MCF 10A (cell line): ENCODE measurements at places on chromosomes 4 and X. TPM values are rescaled to one million over a fixed set of nuclear protein-coding genes. Genes with fewer than 3 reads are reported as not detected.

DNA sequence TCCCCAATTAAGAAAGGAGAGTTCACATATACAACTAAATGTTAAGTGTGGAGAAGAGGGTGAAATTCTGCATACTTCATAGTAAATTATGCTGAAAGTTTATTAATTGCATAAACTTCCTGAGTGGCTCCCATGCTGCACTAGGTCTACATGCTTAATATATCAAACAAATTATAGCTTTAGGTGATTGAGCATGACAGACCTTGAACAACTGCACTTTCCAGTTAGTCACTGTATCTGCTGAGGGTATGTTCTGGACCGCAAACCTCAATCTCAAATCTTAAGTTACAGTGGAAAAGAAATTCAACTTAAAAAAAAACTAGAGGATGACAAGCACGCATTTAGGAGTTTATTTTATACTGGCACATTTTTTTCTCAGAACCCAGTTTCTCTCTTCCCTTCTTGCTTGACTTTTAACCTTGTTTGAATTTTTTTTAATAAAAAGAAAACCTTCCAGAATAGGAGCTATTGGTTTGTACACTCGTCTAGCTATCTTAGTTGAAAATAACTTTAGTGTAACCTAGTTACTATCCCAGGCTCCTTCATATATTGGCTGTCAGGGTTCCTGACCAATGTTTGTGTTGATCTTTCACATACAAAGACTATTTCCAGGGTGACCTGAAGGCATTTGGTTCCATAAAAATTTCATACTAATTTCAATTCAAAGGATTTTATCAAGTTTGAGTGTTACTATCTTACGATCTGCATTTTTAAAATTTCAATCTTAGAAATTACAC lies 10.2 kb upstream of the FAM120C start:
- peaks cover 47% of the 10 kb centered on the region for H3K27me3 ChIP-seq
- no peak overlapping the region for H3K4me3 ChIP-seq
- DNase-seq, result no peak
- H3K27ac ChIP-seq, result no peak overlapping the region
- H3K36me3 ChIP-seq, result no peaks in the 10 kb centered on the region

DNA sequence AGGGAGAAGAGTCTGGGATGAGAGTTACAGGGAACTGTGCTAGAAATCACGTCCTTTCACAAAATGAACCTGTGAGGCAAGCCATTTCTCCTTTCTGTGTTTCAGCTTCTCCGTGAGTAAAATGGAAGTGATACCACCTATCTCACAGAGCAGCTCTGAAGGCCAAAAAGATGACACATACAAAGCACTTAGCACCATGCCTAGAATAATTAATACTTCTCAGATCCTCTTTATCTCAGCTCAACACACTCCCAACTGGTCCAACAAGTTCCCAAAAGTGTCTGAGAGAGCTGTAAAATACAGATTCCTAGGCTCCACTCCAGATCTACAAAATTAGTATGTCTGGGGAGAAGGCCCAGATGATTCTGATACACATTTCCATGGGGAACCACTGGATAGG lies 38.3 kb downstream of the LHFPL1 start:
- H3K36me3 ChIP-seq, result no peaks in the 10 kb centered on the region
- no peaks in the 10 kb centered on the region for H3K4me1 ChIP-seq
- H3K4me3 ChIP-seq, result no peak overlapping the region
- H3K27me3 ChIP-seq, result peaks cover 61% of the 10 kb centered on the region
- no peak overlapping the region for H3K27ac ChIP-seq
- DNase-seq, result no peak

DNA sequence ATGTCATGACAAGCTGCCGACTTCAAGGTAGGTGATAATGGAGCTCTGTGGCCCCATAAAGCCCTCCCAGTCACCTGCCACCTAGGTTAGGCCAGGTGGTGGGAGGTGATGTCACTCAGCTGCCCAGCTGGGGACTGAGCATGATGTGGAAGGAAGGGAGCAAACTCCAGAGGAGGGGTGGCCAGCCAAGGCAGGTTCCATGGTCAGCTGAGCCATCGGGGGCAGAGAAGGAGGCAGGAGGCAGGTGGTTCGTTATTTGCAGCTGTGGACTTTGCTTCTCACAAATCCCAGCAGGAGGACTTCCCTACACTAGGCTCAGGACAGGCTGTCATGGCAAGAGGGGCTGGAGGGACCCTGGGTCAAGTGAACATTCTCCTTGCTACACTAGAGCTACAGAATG lies 2.1 kb downstream of the CCDC120 start:
- no peaks in the 10 kb centered on the region for H3K4me1 ChIP-seq
- no peak overlapping the region for H3K27ac ChIP-seq
- peaks cover 10% of the 10 kb centered on the region for H3K36me3 ChIP-seq
- DNase-seq, result no peak
- no peaks in the 10 kb centered on the region for H3K27me3 ChIP-seq
- no peak overlapping the region for H3K4me3 ChIP-seq

GRCh38 chrX:55008571-55009358 lies 8.6 kb downstream of the APEX2 start:
- peaks cover 17% of the 10 kb centered on the region for H3K27me3 ChIP-seq
- peaks cover 6% of the 10 kb centered on the region for H3K4me1 ChIP-seq
- H3K27ac ChIP-seq, result no peak overlapping the region
- H3K36me3 ChIP-seq, result peaks cover 6% of the 10 kb centered on the region
- H3K4me3 ChIP-seq, result no peak overlapping the region

- H3K27me3 ChIP-seq, result no peaks in the 10 kb centered on the region
- H3K36me3 ChIP-seq, result peaks cover 43% of the 10 kb centered on the region
- H3K4me3 ChIP-seq, result peak overlapping the region; percentile 69
- H3K4me1 ChIP-seq, result peaks cover 12% of the 10 kb centered on the region
- peak overlapping the region; percentile 49 for H3K27ac ChIP-seq
These were observed 21.8 kb downstream of the TXLNG start for GRCh38 chrX:16807976-16808542.

- DNase-seq, result no peak
- no peaks in the 10 kb centered on the region for H3K36me3 ChIP-seq
- H3K27ac ChIP-seq, result no peak overlapping the region
- H3K27me3 ChIP-seq, result no peaks in the 10 kb centered on the region
- peaks cover 51% of the 10 kb centered on the region for H3K4me1 ChIP-seq
These were observed 6.6 kb downstream of the RAB33B start for GRCh38 chr4:139460565-139460964.

The UNC5C gene
- not detected in 2 replicates for total RNA-seq

The SMIM31 gene
- total RNA-seq, result not detected in 2 replicates

The MSX1 gene
- total RNA-seq, result 3.6 and 3.9 TPM in 2 replicates
